ENCODE measurements at places on chromosomes 2 and 18.
A peak's percentile ranks its signal among the peaks of the same experiment; 100 is the strongest.

GRCh38 chr2:149329489-149330126, 779 bp upstream of the LYPD6 start:
- DNase-seq: peak; percentile 52

GRCh38 chr2:88686320-88686719, 5.2 kb upstream of the RPIA start:
- no peak for DNase-seq

GRCh38 chr18:41216341-41217003, 738.6 kb upstream of the PIK3C3 start:
- no peak for DNase-seq

- DNase-seq: no peak
Observed at GRCh38 chr2:65340898-65341681, 91.3 kb downstream of the SPRED2 start.

DNA sequence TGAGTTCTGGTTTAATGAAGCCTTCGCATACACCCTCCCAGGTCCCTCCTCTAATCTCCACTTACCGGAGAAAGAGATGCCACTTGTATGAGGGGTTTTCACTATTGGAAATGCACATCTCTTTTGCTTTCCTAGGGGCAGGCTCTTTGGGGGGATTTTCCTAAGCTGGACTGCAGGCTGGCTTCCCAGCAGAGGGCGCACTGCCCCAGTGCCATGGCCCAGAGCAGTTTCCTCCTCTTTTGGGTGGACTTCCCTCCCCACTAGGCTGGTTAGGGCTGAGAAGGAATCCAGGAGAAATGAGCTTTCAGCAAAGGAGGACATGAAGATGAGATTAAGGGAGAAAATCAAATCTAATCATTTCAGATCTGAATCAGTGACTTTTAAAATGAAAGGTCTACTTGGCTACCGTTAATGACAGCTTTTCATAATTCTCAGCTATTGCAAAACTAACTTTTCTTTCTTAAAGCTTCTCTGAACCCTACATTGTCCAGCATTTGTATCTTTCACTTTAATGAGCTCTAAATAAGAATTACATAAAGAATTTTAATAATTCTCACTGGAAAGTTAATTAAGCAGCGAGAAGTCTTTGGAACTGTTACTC, 784.1 kb upstream of the FANCL start:
- DNase-seq: peak; percentile 16

DNA sequence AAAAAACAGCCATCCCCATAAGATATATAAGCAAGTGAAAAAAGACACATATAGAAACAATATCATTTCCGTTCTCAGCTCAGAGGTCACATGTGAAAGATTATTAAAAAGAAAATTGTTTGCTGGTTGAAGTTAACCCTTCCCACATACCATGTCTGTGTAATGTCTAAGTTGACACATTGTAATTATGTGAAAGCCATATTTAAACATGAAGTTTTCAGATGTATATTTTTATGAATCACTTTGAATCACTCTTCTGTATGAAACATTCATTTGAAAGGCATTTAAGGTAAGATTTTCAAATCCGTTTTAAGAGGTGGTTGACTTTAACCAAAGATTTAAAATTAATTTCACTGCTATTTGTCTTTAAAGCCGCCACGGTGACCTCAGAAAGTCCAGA, 441.9 kb downstream of the RND3 start:
- no peak for DNase-seq

GRCh38 chr18:25459814-25460213, 107.8 kb upstream of the ZNF521 start:
- no peak for DNase-seq

- DNase-seq: no peak
Observed at GRCh38 chr2:27102329-27102728, 15.8 kb downstream of the KHK start.

- no peak for DNase-seq
Observed at GRCh38 chr2:64837925-64838641, 151.1 kb upstream of the SLC1A4 start.

- no peak for DNase-seq
Observed at GRCh38 chr18:49788327-49788898, 24.9 kb downstream of the ACAA2 start.

GRCh38 chr2:63249161-63249560, 198.5 kb downstream of the OTX1 start:
- no peak for DNase-seq

DNA sequence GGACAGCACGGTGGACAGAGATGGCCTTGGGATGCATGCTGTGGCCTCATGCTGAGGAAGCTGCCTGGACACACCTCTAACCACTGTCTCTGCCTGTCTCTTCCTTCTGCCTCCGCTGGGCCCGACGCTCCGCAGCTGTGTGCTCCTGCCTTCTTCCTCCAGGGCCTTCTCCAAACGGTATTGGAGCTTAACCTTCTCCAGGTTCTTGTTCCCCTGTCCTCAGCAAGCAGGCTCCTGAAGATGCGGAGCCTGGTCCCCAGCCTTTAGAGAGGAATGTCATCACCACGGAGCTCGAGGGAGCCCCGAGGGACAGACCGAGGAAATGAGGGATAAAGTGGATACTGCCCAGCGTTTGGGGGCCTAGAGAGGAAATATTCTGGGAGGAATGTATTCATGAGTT, 155.1 kb downstream of the DYSF start:
- DNase-seq: no peak

DNA sequence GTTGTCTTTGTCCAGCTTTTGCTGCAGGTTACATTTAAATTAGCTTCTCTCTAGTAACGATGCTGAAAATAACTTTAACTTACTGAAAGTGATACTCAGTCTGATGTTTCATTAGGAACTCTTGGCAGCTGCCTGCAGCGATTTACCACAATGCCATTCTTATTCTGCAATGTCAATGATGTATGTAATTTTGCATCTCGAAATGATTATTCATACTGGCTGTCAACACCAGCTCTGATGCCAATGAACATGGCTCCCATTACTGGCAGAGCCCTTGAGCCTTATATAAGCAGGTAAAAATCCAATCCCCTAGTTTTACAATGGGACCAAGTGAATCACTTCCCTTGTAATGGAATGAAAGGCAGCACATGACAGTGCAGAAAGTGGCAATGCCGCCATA, 16.3 kb upstream of the MFF start:
- no peak for DNase-seq

DNA sequence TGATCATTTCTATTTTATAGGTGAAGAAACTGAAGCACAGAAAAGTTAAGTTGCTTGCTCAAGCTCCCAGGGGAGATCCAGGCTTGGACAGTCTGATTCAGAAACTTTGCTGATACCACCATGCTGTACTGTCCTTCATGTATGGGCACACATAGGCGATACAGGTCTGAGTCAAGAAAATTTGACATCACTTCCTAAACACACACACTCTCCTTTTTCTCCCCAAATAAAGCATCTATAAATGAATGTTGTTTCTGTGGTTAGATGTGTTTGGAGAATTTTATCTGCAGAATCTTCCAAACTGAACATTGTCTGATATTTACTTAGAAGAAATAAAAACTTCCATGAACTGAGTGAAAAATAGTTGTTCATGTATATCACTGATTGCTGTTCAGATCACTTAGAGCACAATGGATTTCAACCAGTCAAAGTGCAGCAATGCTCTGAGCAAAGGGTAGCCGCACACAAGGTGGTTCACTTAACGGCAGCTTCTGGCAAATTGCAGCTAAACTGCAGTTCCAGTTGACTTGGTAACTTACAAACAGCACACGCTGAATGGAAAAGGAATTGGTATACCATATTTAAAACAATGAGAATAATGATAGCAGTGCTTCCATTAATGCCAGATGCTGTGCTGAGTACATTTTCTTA, 10.0 kb upstream of the AGFG1 start:
- DNase-seq: no peak

DNA sequence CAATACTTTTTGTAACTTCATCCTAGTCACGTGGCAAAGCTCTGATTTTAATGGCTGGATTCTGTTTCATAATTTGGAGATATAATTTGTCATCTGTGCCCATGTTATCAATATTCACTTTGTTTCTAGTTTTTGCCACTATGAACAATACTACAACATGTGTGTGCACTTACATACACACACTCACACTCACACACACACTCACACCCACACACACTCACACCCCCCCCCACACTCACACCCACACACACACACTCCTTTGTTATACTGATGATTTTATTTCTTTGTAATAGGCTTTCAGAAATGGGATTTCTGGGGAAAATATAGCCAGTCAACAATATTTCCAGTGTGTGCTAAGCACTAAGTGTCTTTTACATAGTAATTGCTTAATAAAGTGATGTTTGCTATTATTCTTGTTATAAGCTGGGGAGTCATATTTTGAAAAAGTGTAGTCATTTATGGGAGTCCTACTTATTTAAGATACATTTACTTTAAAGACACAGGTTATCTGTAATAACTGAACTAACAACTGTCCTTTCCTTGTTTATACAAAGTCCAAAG, 22.8 kb upstream of the ROCK2 start:
- no peak for DNase-seq

GRCh38 chr18:34649080-34649479, 61.0 kb upstream of the DTNA start:
- DNase-seq: no peak

- no peak for DNase-seq
Observed at GRCh38 chr18:35511833-35512232, 14.1 kb upstream of the INO80C start.

- no peak for DNase-seq
Observed at GRCh38 chr2:121884078-121884477, 128.6 kb downstream of the TSN start.

DNA sequence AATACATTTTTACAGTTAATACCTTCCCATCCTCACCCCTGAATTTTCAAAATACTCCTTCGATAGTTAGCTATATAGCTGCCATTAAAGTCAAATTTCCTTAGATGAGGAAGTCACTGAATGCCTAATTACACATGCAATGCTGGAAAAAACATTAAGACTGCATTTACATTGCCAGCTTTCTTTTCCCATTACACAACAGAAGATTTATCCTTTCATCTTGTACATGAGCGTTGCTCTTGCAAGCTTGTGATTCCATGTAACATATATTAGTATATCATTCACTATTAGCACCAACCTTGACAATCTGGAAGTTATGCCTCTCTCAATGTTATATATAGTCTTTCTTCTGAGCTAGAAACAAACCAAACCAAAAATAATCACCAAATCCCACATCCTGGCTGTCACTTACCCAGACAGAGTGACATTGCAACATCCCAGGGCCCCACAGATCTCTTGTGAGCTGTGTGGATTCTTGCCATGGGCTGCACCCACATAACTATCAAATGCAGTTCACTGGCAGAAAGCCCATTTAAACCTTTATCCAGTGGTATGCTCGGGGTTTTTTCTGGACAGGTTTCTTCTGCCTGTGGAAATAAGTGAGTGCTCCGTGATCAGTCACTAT, 79.2 kb upstream of the PAPOLG start:
- peak; percentile 14 for DNase-seq

GRCh38 chr2:128644718-128645256, 326.1 kb upstream of the HS6ST1 start:
- no peak for DNase-seq

- DNase-seq: peak; percentile 98
Observed at GRCh38 chr2:74374509-74375205, 5.5 kb downstream of the DCTN1 start.

DNA sequence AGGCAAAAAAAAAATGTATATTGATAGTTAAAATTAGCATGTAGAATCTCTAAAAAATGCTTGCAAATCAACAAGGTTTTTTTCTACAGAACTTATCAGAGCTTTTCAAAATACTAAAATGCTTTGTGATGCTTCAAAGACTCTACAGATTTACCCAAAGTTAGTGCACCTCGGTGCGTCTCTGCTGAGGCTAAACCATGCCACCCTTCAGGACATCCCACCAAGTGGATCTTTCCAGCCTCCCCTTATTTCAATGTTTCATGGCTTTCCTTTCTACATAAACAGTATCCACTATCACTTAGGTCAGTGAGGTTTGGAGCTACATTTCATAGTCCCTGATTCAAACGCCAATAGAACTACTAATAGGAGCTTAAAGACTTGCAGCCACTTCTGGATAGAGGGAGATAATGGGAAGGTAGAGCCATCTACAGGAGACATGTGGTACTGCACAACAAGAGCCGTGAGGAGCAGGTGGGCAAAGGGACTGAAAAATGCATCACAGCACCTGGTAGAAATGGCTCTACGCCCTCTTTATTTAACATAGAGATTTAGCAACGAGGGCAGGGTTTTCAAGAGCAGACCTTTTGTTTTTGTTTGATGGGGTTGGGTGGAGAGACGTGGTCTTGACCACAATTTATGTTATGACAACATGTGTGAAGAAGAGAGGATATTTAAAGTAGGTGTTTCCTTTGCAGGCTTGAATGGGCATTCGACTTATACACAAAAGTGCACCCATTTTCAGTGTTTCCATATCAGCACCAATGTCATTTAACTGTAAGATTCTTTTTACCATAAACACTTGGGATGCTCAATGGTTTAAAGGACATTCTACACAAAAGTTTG, 56.1 kb upstream of the SLC35G4 start:
- peak; percentile 55 for DNase-seq

DNA sequence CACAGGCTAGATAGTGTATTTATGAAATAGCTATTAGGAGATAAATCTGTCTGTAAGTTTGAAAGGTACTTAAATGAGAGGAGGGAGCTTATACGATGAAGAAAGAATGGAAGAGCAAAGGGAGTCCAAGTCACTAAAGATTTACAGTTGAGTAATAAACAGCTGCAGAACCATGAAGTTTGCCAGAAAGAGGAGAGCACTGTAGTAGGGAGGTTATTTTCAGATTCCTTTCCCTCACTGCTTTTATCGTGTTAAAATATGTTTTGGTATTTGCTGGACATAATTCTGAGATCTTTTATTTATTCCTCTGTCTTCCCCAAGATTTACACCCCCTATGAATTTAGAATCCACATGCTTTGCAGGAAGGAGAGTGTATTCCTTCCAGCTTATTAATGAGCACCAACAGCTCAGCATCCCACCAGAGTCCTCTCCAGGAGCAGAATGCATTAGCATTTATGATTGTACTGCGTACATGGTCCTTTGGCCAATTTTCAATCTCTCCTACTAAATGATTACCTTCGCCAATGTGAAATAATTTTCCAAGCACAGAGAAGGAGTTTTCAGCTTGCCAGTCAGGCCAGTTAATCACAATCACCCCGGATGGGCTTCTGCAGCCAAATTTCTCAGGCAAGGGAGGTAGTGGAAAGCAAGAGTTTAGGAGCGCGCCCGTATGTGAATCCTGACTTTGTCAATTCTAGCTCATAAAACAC, 297.0 kb downstream of the NBAS start:
- DNase-seq: no peak

- no peak for DNase-seq
Observed at GRCh38 chr2:145599756-145600155, 1079.8 kb upstream of the ZEB2 start.

- no peak for DNase-seq
Observed at GRCh38 chr2:226450141-226450540, 349.5 kb downstream of the IRS1 start.

- no peak for DNase-seq
Observed at GRCh38 chr2:175076272-175076671, 71.1 kb upstream of the CHN1 start.

- no peak for DNase-seq
Observed at GRCh38 chr2:226185616-226186211, 613.9 kb downstream of the IRS1 start.

DNA sequence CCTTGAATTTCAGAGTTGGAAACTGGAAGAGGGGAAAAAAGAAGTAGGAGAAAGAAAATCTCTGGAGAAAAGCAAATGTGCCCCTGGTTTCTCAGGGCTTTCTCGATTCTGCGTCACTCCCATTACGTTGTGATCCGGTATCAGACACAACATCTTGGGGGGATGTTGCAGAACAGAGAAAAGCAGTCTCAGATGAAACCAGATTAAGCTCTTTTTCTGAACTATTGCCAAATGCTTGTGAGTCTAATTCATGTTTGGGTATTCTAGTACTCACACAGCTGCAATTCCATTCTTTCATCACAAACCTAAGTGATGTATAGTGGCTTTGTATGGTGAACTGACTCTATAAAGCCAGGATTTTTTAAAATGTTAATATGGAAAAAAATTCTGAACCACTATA, 233.2 kb downstream of the TCF4 start:
- DNase-seq: peak; percentile 60

Data from globus pallidus (tissue), 1 donor.